NCI-H187 (cell line): ENCODE measurements at places on chromosomes 2 and 18.

DNA sequence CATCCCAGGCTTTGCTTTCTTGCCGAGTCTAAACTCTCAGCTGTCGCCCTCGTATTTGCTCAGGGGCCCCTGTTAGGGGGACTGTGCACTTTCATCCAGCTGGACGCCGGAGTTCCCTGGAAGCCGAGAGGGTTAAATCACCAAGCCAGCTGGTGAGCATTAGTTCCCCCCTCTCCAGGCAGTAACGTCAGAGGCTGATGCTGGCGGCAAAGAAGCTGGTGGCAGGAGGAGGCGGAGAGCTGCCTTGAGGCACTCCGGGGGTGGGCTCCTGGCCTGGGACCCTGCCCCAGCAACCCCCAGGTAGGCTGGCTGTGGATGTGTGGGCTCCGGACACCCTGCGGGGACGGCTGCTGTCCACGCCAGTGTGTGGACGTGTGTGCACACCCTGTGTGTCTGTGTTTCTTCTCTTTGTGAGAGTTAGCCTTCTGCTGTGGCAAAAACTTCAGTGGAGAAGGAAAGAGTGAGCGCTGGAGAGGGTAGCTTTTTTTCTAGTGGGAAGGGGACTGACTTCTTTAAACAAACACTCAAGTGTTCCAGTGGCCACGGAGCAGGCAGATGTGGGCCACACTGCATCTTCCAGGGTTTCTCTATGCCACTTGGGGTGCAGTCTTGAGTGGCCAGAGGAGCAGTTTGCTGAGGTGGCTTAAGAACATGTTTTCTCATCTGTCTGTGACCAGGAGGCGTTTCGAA lies 84.7 kb downstream of the GLI2 start:
- no peak for DNase-seq

DNA sequence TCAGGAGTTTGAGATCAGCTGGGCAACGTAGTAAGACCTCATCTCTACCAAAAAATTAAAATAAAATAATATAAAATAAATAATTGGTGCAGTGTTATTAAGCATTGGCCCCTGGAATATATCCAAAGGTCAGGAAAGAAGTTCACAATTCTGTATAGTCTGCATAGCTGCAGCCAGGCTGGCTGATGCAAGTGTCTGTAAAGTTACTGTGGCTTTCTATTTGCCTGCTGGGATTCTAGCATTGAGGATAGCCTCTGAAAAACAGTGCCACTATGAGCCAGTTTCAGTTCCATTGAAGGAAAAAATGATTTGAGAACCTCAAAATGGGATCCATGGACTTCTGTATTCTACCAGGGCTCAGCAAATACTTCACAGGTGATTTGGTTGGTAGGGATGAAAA lies 208.6 kb downstream of the PARD3B start:
- no peak for DNase-seq

- DNase-seq: no peak
Measured at GRCh38 chr18:69205925-69206324, 194.8 kb upstream of the DOK6 start.

- no peak for DNase-seq
Measured at GRCh38 chr2:168253379-168253778, 6.0 kb upstream of the STK39 start.

- no peak for DNase-seq
Measured at GRCh38 chr2:98489971-98490962, 45.6 kb downstream of the INPP4A start.

GRCh38 chr18:7071600-7071999 lies 46.0 kb downstream of the LAMA1 start:
- DNase-seq: no peak

- DNase-seq: no peak
Measured at GRCh38 chr2:64485331-64485730, 31.4 kb downstream of the LGALSL start.

- DNase-seq: no peak
Measured at GRCh38 chr18:57826252-57826651, 23.1 kb upstream of the ATP8B1 start.
